Peyer's patch (tissue), 4 donors: ENCODE measurements at places on chromosomes 11 and 22. TPM values are rescaled to one million over a fixed set of nuclear protein-coding genes. Genes with fewer than 3 reads are reported as not detected.

- no peak for DNase-seq
Observed at GRCh38 chr11:126233391-126233790, 21.8 kb downstream of the FAM118B start.

DNA sequence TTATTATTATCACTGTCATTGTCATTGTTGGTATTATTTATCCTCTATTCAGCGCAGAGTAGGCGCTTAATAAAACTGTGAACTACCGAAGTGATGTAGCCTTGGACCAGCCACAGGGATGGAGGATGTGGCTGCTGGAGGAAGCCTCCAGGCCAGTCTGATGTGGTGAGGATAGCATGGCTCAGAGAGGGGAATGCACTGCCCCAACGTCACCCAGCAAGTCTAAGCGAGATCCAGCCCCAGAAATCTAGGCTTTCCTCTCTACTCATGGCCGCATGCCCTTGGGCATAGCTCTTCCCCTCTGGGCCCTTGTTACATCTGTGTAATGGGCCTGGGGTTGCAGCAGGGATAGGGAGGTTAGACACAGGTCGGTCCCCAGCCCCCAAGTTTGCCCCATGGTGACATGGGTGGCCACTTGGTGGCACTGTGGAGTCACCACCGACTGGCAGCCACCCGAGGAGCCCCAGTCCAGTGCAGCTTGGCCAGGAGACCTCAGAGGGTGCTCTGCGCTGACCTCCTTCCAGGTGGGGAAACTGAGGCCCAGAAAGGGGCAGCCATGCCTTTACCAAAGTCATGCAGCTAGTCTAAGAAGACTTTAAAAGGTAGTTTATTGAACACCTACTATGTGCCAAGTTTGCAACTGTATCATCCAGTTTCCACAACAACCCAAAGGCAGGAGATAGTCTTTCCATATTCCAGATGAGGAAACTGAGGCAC, 395.7 kb downstream of the MN1 start:
- peak; percentile 68 for DNase-seq

The PDE3B gene
- 30.5 TPM for total RNA-seq

GRCh38 chr11:68345776-68346461, 33.5 kb downstream of the LRP5 start:
- no peak for DNase-seq

- DNase-seq: no peak
Observed at GRCh38 chr11:20762116-20762844, 92.9 kb downstream of the NELL1 start.

DNA sequence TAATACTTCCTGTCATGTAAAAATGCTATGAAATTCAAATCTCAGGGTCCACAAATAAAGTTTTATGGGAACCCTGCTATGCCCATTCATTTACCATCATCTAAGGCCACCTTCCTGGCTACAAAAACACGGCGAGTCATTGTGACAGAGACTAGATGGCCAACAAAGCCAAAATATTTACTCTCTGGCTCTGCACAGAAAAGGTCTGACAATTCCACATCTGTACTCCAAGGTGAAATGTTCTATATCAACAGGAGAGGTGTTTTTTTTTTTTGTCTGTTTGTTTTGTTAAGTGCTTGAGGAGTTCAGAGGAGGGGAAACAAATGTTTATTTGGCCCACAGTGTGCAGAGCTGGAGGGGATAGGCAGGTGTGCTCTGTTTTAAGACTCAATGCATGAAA, 18.6 kb upstream of the TMA7B start:
- no peak for DNase-seq

DNA sequence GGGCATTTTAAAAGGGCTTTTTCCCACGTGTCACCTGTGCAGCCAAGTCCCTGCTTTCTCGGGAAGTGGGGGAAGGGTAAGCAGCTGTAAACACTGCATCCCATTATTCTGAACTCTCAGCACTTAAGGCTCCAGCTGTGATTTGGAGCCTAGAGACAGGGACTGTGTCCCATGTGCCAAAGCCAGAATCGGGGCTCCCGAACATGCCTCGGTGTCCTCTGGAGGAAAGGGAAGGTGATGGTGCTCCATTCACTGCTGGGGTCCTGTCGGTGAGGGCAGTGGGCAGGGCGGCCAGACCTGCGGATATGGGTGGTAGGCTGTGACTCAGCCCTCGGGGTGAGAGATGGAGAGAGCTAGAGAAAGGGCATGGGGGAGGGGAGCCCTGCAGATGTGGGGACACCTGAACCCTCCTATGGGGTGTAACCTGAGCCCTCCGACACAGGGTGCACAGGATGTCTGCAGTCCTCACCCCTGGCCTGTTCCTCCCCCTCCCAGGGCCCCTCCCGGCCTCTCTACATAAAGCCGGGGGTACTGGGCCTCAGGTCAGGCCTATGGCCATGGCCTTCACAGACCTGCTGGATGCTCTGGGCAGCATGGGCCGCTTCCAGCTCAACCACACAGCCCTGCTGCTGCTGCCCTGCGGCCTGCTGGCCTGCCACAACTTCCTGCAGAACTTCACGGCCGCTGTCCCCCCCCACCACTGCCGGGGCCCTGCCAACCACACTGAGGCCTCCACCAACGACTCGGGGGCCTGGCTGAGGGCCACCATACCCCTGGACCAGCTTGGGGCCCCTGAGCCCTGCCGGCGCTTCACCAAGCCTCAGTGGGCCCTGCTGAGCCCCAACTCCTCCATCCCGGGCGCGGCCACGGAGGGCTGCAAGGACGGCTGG, 31.8 kb downstream of the CAPN1 start:
- peak; percentile 22 for DNase-seq

- DNase-seq: no peak
Observed at GRCh38 chr22:38452373-38453065, 2.5 kb downstream of the KCNJ4 start.

DNA sequence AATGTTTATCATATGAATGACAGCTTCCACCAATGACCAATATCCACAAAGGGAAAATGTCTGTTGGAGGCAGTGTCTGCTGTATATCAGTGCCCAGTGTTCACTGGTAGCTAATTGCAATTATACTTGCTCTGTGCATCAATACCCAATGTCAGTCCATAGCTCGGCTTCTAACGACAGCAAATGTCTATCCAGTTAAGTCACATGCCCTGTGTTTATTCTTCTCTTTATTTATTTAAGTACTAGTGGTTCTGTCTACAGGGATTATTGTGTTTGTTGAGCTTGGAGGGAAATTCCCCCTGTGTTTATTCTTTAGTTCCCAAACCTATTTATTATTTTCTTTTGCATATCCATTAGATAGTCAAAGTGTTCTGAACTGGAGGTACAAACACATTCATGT, 18.6 kb downstream of the TSKU start:
- DNase-seq: no peak

- peak; percentile 77 for DNase-seq
Observed at GRCh38 chr11:16226245-16226644, 130.1 kb downstream of the SOX6 start.

DNA sequence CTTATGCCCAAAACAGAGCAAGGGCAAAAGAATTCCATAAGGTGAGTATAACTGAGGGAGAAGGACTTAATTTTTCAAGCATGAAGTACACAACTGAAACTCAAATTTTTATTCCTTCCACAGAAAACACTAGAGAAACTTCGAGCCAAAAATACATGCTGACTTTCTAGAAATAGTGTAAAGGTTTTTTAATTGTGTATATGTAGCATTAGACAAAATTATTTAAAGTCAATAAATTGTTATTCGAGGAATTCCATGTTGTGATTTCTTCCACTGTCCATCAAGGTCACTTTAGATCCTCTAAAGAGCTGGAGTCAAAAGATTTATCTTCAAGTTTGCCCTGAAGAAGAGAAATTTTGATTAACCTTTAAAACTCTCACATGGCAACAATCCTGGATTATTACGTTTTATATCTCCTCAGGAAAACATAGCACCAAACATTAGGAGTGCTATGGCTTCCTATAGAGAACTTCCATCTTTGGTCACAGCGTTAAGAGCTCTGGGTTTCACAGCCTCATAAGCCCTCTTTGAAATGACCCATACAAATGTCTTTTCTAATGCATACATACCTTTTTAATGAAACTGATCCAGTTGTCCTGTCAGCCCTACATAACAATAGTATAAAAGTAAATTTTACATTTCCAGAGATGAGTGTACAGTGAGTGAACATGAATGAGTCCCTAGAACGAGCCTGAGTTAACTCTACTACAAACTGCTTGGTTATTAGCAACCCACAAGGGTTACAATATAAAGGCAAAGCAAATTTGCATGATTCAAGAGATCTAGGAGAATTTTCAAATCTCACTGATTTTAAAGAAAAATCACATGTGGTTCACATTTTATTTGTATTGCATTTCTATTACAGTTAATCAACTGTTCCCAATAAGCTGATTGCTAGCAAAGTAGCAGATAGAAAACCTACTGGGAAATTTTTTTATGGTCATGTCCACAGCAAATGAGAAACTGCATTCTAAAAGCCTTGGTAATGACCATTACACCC, 10.9 kb downstream of the TAF1D start:
- no peak for DNase-seq

- no peak for DNase-seq
Observed at GRCh38 chr11:33021937-33022336, 6.3 kb downstream of the DEPDC7 start.

DNA sequence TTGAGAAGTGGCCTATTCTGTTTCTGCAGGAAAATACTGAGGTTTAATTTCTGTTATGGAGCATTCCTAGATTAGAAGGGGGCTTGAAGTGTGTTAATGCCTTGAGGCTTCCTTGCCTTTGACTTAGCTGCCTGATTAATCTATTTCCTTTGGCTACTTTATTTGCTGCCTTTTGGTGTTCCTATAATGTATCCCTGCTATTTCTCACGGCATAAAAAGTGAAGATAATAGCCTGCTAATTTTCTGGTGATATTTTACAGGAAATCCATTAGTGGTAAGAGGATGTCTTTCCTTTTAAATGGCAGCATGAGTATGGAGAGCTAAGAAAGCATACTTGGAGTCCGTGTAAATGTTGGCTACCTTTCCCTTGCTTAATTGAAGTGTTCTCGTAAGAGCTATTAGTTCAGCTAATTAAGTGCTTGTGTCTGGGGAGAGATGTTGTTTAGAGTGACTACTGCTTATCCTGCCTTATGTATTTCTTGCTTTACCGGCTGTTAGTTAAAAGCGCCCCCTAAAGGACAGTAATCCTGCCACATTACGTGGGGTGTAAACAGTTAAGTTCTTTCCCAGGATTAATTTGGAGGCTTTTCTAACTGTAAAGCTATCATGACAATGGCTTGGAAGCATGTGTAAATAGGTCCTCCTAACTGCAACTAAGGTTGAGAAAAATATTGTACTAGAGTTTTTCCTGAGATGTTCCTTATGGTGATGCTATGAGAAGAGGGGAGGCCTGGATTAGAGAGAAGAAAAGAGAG, 45.6 kb downstream of the ZNF280B start:
- DNase-seq: no peak

DNA sequence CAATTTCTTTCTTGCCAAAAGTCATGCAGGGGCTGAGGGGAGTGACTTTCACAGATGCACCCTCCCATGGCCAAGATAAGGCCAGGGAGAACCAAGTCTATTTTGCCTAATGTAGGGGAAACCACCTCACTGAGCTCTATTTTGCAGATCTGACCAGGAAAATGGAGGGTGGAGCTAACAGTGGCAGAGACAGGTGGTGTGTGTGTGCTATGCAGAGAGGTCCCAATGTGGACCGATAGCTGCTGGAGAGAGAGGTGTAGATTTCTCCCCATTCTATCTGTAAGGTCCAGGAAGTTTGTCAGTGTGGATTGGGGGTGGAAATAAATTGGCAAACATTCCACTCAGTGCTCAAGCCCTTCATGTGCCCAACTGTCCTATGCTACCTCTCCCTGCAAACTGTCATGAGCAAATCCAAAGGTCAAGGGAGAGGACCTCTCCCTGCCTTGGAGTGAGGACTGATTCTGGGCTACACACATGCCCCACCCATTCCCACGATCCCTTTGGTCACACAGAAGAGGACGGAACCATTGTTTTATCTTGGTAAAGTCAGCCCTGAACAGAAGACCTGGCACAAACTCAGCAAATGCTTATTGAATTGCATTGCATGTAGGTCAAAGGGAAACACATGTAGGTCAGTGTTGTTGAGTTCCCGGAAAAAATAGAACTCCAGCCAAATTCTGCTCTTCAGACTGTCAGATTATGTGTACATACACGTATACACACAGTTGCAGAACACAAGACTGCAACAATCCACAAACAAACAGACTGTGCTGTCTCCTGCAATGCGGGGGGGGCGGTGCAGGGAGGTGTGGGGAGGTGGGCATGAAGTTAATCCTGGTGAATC, 65.9 kb downstream of the C11orf58 start:
- DNase-seq: no peak

The FERMT3 gene
- total RNA-seq: 94.1 TPM

- DNase-seq: no peak
Observed at GRCh38 chr11:127733552-127733951, 733.0 kb upstream of the KIRREL3 start.

DNA sequence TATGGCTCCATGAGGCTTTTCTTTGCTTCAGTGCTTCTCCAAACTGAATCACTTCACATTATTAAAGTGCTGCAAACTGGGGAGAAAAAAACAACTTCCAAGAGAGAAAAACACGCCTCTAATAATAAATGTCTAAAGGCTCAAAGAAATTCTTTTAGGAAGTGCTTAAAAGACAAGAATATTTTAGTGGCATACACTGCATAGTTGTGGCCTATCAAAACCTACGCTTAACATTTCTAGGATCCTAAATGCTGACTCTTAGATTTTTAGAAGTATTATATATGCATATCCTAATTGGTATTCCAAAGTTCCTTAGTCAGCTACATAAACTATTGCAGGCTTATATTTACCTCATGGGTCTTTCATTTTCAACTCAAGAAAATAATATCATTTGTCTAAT, 879.0 kb upstream of the CCDC90B start:
- DNase-seq: no peak

GRCh38 chr11:112523951-112524350, 263.3 kb upstream of the PLET1 start:
- no peak for DNase-seq

DNA sequence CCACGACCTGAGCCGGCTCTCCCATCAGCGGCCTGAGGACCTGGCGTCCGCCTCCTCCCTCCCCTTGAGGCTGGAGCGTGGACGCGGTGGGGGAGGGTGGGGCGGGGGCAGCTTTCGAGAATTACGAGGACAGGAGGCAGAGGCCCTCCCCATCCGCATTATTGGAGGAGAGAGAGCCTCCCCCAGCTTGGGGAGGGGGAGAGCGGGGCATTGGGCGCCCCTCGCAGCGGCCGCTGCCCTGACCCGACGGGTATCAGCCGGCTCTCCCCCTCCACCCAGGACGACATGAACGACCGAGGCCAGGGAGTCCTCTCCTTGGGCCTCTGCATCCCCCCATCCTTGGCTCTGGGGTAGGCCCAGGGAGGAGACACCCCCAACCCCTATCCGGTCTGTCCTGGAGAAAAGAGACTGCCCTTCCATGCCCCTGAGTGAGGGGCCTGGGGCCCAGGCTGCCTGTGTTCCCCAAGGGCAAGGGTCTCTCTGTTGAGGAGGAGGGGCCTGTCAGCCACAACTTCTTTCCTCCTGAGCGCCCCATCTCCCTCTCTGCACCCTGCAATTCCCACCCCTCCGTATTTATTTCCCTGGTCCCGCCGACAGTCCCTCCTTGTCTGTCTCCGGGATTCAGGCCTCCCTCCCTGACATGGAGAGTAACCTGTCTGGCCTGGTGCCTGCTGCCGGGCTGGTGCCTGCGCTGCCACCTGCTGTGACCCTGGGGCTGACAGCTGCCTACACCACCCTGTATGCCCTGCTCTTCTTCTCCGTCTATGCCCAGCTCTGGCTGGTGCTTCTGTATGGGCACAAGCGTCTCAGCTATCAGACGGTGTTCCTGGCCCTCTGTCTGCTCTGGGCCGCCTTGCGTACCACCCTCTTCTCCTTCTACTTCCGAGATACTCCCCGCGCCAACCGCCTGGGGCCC, 495 bp downstream of the GPR137 start:
- no peak for DNase-seq

The RFPL2 gene
- not detected for total RNA-seq

The KRTAP5-2 gene
- total RNA-seq: not detected

The APOL5 gene
- not detected for total RNA-seq

The PNPLA3 gene
- 0.88 TPM for total RNA-seq
